ENCODE measurements at places on chromosomes 2 and 18.

DNA sequence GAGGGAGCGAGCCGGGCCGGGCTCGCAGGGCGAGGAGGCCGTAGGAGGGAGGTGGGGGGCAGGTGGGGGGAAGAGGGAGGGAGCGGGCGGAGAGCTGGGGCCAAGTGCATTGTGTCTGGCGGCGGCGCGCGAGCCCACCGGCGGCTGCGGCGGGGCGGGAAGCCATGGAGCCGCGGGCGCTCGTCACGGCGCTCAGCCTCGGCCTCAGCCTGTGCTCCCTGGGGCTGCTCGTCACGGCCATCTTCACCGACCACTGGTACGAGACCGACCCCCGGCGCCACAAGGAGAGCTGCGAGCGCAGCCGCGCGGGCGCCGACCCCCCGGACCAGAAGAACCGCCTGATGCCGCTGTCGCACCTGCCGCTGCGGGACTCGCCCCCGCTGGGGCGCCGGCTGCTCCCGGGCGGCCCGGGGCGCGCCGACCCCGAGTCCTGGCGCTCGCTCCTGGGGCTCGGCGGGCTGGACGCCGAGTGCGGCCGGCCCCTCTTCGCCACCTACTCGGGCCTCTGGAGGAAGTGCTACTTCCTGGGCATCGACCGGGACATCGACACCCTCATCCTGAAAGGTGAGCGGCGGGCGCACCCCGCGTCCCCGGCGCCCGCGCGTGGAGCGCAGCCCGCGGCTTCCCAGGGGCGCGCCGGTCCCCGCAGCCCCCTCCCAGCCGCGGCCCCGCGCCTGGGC, at the start of gene TMEM178A:
Gene TMEM178A (plus strand): TSS at position 107 of the 680 bp plus-strand sequence. CDS start 58 bp downstream, at position 165.
- peak; percentile 29 for DNase-seq

GRCh38 chr2:110678457-110679336, 834 bp upstream of the BUB1 start:
- DNase-seq: peak; percentile 38

GRCh38 chr18:3342628-3343027, 80.7 kb downstream of the MYL12B start:
- DNase-seq: no peak

GRCh38 chr2:152303951-152304350, 31.0 kb upstream of the FMNL2 start:
- DNase-seq: no peak

GRCh38 chr18:76142611-76143010, 352.4 kb downstream of the ZNF516 start:
- DNase-seq: no peak

GRCh38 chr2:96391828-96392200, 56.2 kb downstream of the NCAPH start:
- no peak for DNase-seq

GRCh38 chr18:38923126-38923525, 1357.5 kb upstream of the CELF4 start:
- DNase-seq: no peak

GRCh38 chr2:231720292-231720986, 12.1 kb downstream of the PTMA start:
- no peak for DNase-seq

- DNase-seq: no peak
Measured at GRCh38 chr2:236157366-236157765, 10.8 kb downstream of the GBX2 start.

- no peak for DNase-seq
Measured at GRCh38 chr2:151002959-151003600, 258.6 kb downstream of the RBM43 start.

GRCh38 chr18:45879681-45880655, 54.5 kb downstream of the SIGLEC15 start:
- DNase-seq: peak; percentile 64

DNA sequence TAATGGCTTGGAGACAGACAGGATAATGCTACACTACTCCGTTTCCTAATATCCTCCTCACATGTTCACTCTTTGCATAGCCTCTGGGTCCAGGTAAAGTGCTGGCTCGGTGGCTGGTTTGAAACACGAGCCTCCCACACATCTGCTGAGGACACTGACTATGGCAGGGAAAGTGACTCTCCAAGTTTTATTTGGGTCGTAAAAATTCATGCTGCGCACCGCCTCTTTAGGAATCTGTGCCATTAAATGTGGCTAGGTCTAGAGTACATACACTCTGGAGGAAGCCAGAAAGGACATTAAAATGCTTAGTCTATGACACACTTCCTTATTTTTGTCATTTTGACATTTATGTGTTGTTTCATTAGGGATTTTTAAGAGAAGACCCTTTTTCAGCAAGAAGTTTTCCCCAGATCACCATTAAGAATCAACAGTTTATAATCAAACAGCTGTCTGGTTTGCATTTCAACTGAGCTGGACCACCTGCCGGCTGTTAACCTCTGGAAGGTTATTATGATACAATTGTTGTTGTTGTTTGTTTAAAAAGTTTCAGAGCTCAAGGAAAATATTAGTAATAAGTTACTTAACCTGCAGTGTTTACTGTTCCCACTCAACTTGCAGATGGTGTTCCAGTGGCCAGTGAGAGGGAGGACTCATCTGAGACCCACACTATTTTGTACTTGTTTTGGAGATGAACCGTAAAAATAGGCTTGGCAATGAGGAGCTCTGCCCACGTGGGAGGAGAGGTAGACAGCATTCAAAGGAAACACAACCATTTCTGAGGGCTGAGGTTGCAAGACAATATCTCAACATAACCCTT, 443.3 kb upstream of the MEIS1 start:
- no peak for DNase-seq

DNA sequence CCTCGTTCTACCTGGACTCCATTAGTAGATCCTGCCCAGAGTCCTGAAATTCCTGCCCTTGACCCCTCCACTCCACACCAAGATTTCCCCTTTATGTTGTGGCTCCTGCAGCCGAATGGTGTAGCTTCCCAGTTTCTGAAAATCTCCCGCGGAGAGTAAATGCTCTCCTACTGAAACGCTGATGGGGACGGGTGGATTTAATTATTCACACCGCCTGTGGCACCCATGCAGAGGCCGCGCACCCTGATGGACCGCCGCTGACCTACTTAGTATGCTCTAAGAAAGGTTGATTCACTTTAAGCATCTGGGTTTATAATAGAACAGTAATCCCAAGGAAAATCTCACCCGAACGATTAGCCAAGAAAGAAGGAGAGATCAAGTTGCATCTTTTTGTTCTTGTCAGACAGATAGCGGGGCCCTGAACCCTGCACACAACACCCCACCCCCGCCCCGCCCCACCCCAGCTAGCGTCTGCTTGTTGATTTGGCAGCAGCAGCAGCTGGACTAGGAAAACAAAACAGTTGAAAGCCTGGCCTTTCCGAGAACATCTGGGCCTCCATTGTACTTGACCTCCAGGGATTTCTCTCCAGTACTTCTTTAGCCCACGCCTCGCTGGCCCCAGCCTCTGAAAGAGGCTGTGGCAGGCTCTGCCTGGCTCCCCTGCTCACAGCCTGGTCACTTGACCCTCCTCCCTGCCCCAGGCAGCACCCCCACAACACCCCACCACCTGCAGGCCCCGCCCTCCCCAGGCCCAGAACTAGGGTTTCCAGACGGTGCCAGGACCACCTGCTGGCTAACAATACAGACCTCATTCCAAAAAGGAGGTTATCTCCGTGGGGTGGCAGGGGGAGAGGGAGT, 53.6 kb downstream of the DPYSL5 start:
- peak; percentile 37 for DNase-seq

DNA sequence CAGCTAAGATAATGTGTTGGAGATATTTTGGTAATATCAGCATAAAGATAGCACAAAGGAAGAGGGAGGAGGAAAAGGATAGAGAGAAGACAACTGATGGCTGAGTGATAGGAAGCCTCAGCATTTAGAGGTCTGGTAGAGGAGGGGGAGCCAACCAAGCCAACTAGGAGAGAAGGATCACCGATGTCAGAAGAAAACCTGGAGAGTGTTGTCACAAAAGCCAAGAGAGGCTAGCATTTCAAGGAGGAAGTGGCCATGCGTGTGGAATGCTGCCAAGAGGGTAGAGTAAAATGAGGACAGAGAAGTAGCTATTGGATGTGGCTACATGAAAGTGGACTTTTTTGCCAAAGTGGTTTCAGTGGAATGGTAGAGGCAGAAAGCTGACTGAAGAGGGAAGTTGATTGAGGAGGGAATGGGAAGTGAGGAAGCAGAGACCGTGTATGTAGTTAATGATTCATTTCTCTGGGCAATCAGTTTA, 34.3 kb downstream of the LCLAT1 start:
- DNase-seq: no peak

DNA sequence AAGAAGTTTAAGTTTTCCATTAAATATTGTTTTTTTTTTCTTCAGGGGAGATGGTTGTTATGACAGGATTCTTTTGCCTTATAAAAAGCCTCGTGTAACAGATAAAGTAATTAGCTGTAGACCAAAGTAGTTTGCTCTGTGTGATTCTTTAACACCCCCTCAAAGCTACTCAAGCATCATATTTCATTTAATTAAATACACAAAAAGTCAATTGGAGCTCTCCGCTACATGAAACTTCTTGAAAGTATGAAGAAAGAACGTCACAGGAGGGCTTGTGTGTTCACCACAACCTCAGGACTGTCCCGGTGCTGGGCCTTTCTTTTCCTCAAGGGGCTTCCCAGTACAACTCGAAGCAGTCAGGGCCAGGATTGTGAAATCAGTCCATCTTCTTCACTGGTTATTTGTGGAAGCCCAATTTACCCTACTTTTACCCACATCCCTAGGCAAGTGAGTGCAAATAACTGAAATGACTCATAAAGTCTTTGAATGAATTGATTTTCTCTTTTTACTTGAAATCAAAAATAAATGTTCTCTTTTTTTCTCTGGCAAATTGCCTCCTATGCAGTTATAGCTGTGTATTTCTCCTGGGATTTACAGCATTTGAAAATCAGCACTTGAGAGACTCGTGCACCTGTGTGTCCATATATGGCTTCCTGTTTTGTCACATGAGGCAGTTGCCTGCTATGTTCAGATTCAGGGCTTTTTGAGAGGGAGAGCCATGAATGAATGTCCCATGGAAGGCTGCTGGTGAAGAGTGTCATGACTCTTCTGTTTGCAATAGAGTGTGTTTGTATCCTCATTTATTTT, 48.6 kb downstream of the LINC00305 start:
- no peak for DNase-seq

DNA sequence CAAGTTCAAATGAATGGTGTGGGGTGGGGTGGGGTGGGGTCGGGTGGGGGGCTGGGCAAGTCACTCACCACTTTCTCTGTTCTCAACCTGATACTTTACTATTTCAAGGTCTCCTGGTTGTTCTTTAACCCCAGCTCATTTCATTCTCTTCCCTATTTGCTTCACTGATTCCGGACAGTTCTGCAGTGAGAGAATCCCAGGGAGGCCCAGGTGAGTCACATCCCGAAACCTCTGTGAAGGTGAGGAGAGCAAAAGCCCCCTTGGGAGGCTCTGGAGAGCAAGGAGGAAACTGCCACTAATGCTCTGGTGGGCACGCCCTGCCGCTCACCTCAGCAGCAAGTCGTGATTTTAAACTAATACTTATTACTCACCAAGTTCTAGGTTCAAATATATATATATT, 8.9 kb downstream of the EDAR start:
- no peak for DNase-seq

- DNase-seq: peak; percentile 26
Measured at GRCh38 chr18:3452750-3453539, 3.0 kb downstream of the TGIF1 start.

DNA sequence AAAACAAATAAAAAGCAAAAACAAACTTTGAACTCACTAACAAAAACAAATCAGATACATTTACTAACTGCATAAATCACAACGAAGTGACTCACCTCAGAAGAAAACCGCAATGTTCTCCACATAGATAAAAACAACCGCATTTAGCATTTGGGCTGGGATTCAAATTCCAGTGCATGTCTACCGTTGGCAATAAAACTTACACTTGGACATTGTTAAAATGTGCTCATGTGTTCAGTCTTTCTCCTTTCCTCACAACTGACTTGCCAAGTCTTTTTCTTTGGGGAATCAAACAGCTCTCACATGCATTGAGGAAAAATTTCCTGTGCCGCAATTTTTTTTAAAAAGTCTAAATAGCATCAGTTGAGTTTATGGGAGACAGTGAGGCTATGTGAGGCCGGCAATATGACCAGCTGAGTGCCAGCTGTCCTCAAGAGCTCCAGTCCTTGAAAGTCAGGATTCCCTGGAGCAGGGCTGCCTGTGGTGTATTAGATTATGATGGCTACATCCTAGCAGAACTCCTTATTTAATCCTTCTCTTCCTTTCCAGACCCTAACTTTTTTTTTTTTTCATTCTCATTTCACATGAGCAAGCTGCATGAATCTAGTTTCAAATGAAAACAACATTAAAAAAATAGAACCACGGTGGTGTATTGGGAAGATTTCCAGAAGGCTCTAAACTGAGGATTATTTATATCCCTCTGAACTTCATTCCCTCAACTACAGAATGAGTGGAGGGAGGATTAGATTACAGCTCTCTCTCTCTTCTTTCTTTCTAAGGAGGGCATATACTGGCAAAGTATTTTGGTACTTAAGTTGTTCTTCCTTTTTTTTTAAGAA, 70.2 kb upstream of the MEIS1 start:
- no peak for DNase-seq

DNA sequence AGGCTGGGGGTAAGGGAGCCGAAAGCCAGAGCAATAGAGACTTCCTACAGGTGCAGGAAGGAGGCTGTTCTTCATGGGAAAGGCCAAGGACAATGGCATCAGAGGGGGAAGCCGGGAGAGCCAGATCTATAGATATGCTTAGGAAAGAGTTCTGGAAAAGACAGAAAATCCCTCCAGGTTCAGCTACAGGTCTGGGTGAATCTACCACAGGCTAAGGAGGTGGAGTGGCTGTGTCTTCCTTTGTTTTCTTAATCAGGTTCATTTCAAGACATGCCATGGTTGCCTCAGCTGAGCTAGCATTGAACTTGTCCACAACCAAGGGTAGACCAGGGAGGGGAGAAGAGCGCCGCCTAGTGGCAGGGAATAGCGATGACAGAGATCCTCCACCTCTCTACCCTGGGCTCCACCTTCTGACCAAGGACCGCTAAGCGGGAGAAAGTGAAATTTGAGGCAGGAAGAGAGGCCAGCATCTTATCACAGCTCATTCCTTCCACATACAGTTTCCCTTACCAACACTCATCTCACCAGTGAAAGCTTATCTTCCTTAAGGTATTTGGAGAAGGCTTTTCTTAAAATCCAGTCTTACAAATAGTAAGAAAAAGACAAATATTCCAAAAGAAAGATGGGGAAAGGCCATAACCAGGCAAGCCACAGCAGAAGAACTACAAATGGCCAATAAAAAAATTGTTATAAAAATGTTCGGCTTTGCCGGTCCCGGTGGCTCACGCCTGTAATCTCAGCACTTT, 74.2 kb downstream of the VIT start:
- DNase-seq: no peak

GRCh38 chr2:105504459-105504858, 105.6 kb upstream of the FHL2 start:
- no peak for DNase-seq

- no peak for DNase-seq
Measured at GRCh38 chr2:129673847-129674711, 305.4 kb upstream of the RAB6C start.

All from ovary (tissue), 10 donors.